ENCODE measurements at places on chromosomes 4 and X. TPM values are rescaled to one million over a fixed set of nuclear protein-coding genes. Genes with fewer than 3 reads are reported as not detected.

DNA sequence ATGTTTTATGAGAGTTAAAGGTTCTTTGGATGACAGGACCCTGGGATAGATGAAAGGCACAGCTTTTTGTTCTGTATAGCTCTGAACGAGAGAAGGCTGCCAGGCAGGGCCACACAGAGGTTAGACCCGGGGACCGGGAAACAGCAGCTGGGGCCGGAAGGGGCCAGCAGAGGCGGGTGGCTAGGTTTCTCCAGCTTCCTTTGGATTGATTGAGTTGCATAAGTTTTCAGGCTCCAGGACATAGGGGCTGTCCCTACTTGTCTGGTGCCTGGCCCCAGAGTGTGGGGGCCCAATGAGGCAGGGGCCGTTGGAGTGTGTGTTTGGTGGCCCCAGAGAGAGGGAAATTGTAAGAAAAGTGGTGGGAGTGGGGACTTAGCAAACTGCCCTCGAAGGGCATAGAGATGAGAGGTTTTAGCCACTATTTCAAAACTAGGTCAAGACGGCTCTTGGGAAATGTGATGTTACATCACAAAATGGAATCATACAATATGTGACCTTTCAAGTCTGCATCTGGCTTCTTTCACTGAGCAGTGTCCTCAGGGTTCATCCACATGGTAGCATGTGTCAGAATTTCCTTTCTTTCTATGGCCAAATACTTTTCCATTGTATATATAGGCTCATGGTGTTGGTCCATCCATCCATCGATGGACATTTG lies 3.7 kb downstream of the ZFP92 start:
- H3K36me3 ChIP-seq, result no peaks in the 10 kb centered on the region
- H3K4me1 ChIP-seq, result peaks cover 8% of the 10 kb centered on the region
- no peak overlapping the region for H3K4me3 ChIP-seq
- H3K27ac ChIP-seq, result no peak overlapping the region

DNA sequence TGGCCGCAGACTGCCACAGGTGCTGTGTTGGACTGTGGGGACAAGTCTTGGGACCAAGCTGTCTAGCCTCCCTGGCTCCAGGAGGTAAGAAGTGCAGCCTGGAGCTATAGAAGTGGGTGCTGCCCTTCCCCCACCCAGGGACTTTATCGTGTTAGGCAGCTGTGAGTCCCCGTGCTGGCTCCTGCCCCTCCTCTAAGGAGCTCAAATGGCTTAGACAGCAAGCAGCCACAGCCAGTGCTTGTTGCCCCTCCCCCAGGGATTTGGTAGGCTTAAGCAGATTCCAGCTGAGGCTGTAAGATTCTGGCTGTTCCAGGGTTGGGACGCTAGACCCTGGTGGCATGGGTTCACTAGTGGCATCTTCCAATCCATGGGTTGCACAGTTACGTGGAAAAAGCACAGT lies 979.4 kb upstream of the PCDH10 start:
- H3K4me3 ChIP-seq, result no peak overlapping the region
- no peaks in the 10 kb centered on the region for H3K27me3 ChIP-seq
- H3K27ac ChIP-seq, result no peak overlapping the region
- H3K36me3 ChIP-seq, result no peaks in the 10 kb centered on the region
- no peaks in the 10 kb centered on the region for H3K4me1 ChIP-seq

- no peak overlapping the region for H3K27ac ChIP-seq
- no peaks in the 10 kb centered on the region for H3K27me3 ChIP-seq
- H3K4me3 ChIP-seq, result no peak overlapping the region
- no peak for DNase-seq
- peaks cover 3% of the 10 kb centered on the region for H3K4me1 ChIP-seq
These were observed 120.2 kb upstream of the GK2 start for GRCh38 chr4:79528241-79528706.

DNA sequence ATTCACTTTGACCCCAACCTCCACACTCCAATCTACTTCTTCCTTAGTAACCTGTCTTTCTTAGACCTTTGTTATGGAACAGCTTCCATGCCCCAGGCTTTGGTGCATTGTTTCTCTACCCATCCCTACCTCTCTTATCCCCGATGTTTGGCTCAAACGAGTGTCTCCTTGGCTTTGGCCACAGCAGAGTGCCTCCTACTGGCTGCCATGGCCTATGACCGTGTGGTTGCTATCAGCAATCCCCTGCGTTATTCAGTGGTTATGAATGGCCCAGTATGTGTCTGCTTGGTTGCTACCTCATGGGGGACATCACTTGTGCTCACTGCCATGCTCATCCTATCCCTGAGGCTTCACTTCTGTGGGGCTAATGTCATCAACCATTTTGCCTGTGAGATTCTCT lies 344 bp downstream of the OR13H1 start:
- H3K36me3 ChIP-seq, result no peaks in the 10 kb centered on the region
- no peak for DNase-seq
- no peak overlapping the region for H3K27ac ChIP-seq
- no peak overlapping the region for H3K4me3 ChIP-seq

DNA sequence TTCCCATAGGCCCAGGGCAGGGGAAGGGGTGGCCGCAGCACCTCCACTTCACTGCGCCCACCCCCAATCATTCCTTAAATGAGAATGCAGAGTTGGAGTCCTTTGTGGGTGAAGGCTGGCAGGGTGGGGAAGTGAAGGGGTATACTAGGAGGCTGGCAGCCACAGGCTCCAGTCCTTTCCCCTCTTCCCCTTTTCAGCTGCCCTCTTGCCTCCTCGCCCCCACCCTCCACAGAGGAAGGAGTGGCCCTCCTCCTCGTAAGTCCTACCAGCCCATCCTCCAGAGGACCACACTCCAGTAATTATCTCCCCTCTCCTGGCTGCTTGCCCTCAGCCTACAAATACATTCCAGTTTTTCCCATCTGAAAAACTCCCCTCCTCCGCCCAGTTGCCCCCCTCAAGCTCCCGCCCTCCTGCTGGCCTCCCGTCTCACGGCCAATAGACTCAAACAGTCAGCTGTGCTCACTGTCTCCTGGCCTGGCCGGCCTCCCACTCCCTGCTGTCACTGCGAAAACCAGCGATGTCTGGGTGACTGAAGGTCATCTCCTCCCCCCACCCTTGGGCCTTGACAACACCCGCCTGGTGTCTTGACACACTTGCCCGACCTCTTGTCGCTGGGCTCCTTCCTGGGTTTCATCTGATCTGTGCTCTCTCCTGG lies 38.8 kb downstream of the EFNB1 start:
- H3K4me1 ChIP-seq, result peaks cover 8% of the 10 kb centered on the region
- H3K27ac ChIP-seq, result no peak overlapping the region
- no peaks in the 10 kb centered on the region for H3K27me3 ChIP-seq
- no peaks in the 10 kb centered on the region for H3K36me3 ChIP-seq
- DNase-seq, result no peak

Gene FHL1
- 12.4 TPM for total RNA-seq

Gene GDPD2
- 0.26 TPM for total RNA-seq

Gene GRID2
- not detected for total RNA-seq

Gene MED12
- 45.9 TPM for total RNA-seq

Gene CRLF2
- 1.3 TPM for total RNA-seq

Gene GPR143
- total RNA-seq, result not detected

Gene MSANTD1
- 0.82 TPM for total RNA-seq

Gene ASB12
- total RNA-seq, result 0.33 TPM

Gene SH2D1A
- 47.0 TPM for total RNA-seq

Data from activated CD8-positive, alpha-beta memory T cell treated with anti-CD3 and anti-CD28 coated beads, Interleukin-2, amount 10 ng/mL, durations not matched to agents 7 days and 5 days (primary cell).